ENCODE measurements at places on chromosomes 6 and 20.

DNA sequence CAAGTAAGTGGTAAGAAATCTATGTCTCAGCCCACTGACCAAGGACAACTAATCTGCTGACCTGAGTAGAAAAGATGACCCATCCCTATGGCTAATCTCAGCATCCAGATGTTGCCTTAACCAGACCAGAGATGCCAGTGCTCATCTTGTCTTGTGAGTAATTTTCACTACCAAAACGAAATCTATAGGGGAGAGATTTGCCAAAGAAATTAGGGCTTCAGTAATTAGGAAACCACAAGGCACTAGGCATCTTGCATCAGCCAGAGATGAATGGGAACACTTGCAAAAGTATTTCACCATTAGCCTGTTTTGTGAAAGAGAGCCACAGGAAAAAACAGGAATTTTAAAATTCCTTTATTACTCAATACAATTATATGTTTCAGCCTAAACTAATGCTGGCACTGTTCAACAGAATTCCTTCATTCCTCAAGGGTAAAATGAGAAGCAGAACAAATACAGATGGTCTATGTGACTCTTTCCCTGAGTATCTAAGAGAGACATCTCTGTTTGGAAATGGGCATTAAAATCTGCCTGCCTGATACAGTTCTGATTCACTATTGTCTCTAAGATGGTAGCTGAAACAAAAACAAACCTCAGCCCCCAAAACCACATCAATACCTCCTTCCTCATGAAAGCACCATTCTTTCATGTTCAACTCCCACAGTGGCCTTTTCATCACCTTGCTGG, 87.8 kb downstream of the GMDS start:
- H3K27me3 ChIP-seq = no peaks in the 10 kb centered on the region
- no peak overlapping the region for H3K4me3 ChIP-seq
- no peak overlapping the region for H3K27ac ChIP-seq
- H3K4me1 ChIP-seq = peaks cover 11% of the 10 kb centered on the region

DNA sequence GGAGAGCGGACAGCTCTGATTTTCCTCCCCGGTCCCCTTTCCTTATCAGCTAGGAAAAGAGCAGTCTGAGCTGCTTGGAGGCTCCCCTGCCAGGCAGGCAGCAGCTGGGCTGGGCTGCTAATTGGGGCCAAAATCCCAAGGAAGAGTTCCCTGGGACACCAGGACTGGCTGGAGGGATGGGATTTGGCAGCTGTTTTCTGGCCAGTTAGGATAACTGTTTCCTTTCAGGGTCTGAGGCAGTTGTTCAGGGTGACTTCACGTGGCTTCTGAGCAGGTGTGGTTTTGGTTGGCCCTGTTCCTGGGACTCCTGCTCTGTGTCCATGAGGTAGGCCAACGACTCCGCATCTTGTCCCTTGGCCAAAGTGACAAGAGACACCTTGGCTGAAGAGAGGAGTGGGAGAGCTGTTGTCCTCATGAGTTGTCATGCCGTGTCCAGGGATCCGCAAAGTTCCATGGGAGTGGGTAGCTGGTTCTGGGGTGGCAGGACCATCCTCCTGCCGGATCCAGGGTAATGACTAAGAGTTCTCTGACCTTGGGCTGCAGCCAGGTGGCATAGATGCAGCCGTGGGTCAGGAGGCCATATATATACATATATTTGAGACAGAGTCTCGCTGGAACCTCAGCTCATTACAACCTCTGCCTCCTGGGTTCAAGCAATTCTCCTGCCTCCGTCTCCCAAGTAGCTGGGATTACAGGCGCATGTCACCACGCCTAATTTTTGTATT, 21.2 kb downstream of the MRPS18A start:
- no peak overlapping the region for H3K27ac ChIP-seq
- no peaks in the 10 kb centered on the region for H3K36me3 ChIP-seq
- no peaks in the 10 kb centered on the region for H3K27me3 ChIP-seq
- no peak overlapping the region for H3K4me3 ChIP-seq

DNA sequence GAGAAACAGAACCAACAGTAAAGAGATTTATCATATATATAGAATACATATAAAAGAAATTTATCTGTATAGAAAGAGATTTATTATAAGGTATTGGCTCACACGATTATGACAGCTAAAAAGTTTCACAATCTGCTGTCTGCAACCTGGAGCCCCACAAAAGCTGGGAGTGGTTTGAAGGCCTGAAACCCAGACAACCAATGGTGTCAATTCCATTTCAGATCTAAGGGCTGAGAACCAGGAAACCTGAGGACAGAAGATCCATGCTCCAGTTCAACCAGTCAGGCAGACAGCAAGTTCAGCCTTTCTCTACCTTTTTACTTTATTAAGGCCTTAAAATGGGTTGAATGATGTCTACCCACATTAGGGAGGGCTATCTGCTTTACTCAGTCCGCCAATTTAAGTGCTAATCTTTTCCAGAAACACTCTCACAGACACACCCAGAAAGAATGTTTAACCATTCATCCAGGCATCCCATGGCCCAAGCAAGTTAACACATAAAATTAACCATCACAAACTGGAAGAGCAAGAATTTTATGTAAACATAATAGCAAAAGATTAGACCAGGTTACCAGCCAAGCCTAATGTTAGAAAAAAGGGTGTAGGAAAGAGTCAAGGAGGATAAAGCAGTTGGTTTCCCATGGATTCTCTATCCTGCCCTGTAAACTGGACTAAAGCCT, 170.9 kb downstream of the FUT9 start:
- H3K4me3 ChIP-seq = no peak overlapping the region
- H3K4me1 ChIP-seq = no peaks in the 10 kb centered on the region
- no peak overlapping the region for H3K27ac ChIP-seq
- no peak for DNase-seq

DNA sequence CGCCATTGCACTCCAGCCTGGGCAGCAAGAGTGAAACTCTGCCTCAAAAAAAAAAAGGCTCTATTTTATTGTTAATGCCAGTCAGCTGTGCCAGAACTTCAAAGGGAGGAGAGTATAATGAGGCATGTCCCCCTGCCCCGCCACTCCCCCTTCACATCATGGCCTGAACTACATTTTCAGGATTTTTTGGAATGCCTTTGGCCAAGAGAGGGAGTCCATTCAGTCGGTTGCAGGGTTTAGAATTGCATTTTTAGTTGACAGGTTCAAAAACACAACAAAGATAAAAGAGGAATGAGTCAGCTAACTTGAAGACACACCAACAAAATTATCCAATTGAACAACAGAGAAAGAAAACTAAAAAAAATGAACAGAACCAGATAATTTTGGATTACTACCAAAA, 59.1 kb downstream of the CEP43 start:
- H3K4me3 ChIP-seq = no peak overlapping the region
- no peaks in the 10 kb centered on the region for H3K4me1 ChIP-seq
- H3K36me3 ChIP-seq = no peaks in the 10 kb centered on the region
- no peaks in the 10 kb centered on the region for H3K27me3 ChIP-seq
- DNase-seq = no peak

DNA sequence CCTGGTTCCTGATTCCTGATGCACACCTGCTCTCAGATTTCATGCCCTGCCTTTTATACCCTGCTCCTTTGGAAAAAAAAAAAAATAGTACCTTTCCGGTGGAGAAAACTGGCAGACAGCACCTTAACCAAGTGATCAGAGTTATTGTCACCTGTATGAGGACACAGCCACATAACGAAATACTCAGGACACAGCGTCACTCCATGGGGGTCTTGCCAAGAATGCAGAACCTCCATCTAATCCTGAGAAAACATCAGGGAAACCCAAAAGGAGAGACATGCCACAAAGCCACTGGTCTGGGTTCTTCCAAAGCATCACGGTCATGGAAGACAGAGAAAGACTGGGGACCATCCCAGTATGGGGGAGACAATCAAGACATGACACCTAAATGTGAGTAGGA, 29.1 kb downstream of the BFSP1 start:
- no peak overlapping the region for H3K27ac ChIP-seq
- no peaks in the 10 kb centered on the region for H3K27me3 ChIP-seq
- DNase-seq = no peak
- no peak overlapping the region for H3K4me3 ChIP-seq
- peaks cover 14% of the 10 kb centered on the region for H3K4me1 ChIP-seq

DNA sequence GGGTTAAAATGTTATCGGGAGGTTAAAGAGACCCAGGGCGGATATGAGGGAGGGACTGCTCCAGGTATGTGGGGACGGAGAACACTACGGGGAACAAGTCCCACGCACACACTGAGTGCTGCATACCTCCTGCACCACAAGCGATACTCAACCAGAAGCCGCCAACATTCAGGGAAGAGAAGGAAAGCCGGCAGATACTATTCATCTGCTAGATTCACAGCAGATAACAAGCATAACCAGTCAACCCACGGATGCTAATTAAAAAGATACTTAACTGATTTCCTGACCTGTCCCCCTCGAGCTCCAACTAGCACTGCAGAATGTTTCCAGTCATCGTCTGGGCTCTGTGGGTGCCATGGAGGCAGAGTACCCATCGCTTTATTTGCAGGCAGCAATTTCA, 45.1 kb upstream of the RPS6KA2 start:
- no peaks in the 10 kb centered on the region for H3K36me3 ChIP-seq
- no peaks in the 10 kb centered on the region for H3K27me3 ChIP-seq
- H3K4me3 ChIP-seq = no peak overlapping the region

DNA sequence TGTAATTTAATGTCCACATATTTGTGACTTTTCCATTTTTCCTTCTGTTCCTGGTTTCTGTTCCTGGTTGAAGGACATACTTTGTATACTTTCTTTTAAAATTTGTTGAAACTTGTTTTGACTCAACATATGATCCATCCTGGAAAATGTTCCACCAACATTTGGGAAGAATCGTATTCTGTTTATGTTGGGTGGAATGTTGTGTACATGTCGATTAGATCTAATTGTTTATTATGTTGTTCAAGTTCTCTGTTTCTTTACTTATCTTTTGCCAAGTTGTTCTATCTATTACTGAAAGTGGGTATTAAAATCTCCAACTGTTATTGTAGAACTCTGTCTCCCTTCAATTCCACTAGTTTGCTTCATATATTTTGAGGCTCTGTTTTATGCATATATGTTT, 27.7 kb upstream of the DUSP22 start:
- no peaks in the 10 kb centered on the region for H3K4me1 ChIP-seq
- H3K4me3 ChIP-seq = no peak overlapping the region
- H3K27me3 ChIP-seq = no peaks in the 10 kb centered on the region
- no peak overlapping the region for H3K27ac ChIP-seq
- DNase-seq = no peak

DNA sequence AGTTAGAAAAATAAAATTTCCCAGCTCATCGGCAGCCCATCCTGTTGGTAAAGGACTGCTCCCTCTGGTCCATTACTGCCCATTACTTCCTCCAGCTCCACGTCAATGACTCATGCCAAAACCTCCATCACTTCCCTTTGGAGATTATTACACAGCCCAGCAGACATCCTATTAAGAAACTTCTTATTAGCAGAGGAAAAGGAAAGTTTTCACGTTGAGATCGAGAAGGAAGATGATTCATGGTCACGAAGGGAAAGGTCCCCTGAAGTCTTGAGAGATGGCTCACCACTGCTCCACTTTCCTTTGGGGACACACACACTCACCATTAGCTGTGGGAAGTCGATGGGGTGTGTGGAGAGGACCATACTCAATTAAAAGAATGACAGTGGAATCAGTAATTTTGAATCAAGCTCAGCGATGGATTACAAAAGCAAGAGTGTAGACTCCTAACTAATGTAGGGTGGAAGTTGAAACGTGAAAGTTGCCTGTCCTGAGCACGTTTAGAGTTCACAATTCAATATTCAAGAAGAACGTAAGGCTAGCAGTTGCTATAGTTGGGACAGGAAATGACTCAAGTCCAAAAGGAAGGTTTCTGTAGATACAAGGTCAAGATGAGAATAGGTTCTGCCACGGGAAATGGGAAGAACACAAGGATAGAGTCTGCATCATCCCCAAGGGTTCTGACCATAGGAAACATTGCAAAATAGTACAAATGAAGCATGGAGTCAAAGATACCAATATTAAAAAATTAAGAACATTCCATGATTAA, 21.6 kb downstream of the SASH1 start:
- no peaks in the 10 kb centered on the region for H3K27me3 ChIP-seq
- H3K27ac ChIP-seq = peak overlapping the region; percentile 33
- peaks cover 36% of the 10 kb centered on the region for H3K4me1 ChIP-seq
- no peak for DNase-seq
- no peak overlapping the region for H3K4me3 ChIP-seq

- no peak overlapping the region for H3K4me3 ChIP-seq
- no peaks in the 10 kb centered on the region for H3K27me3 ChIP-seq
- no peak for DNase-seq
- H3K4me1 ChIP-seq = no peaks in the 10 kb centered on the region
- no peak overlapping the region for H3K27ac ChIP-seq
- H3K36me3 ChIP-seq = no peaks in the 10 kb centered on the region
Observed at GRCh38 chr6:5679691-5680090, 327.0 kb downstream of the NRN1 start.

- H3K36me3 ChIP-seq = no peaks in the 10 kb centered on the region
- no peak overlapping the region for H3K4me3 ChIP-seq
- H3K27ac ChIP-seq = no peak overlapping the region
- H3K27me3 ChIP-seq = no peaks in the 10 kb centered on the region
- no peak for DNase-seq
- no peaks in the 10 kb centered on the region for H3K4me1 ChIP-seq
Observed at GRCh38 chr6:150764334-150765066, 101.0 kb upstream of the MTHFD1L start.

- no peaks in the 10 kb centered on the region for H3K36me3 ChIP-seq
- H3K4me1 ChIP-seq = peaks cover 47% of the 10 kb centered on the region
- no peak overlapping the region for H3K27ac ChIP-seq
Observed at GRCh38 chr6:63649847-63650265, 14.3 kb downstream of the PHF3 start.

DNA sequence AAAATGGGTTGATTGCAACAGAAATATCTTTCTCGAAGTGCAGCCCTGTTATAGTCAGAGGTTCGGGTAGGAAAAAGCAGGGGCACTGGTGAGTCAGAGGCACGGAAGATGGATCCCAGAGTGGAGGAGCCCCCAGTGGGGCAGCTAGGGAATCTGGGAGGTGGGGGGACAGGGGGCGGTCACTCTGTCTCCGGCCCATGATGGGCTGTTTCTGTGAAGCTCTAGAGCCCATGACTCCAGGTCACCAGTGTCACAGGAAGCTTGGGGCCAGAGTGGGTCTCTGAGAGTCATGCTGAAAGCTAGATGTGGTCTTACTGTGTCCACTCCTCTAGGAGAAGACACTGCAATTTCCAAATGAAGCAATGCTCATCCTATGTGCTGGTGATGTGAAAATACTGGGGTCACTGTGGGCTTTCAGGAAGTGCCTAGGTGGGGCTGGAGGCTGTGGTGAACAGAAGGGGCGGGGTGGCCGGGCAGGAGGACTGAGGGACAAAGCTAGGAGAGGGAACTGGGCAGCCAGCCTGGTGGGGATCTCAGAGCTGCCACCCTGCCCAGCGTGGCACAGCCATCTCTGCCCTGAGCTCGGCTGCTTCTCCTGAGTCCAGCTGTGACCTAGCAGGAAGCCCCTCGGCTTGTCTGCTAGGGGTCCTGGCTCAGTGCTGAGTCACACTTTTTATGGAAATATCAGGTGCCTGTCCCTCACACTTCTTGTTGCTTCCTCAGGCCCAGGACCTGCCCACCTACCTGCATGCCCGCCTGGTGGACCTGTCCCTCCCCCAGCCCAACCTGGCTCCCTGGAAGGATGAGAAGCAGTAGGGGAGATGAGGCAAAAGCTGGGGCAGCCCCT, 54.2 kb downstream of the IRF4 start:
- no peak overlapping the region for H3K27ac ChIP-seq
- H3K27me3 ChIP-seq = no peaks in the 10 kb centered on the region
- no peaks in the 10 kb centered on the region for H3K36me3 ChIP-seq

- no peaks in the 10 kb centered on the region for H3K27me3 ChIP-seq
- H3K4me3 ChIP-seq = no peak overlapping the region
- DNase-seq = no peak
- H3K4me1 ChIP-seq = no peaks in the 10 kb centered on the region
- no peak overlapping the region for H3K27ac ChIP-seq
Observed at GRCh38 chr6:119201480-119201879, 123.0 kb upstream of the FAM184A start.

- H3K27ac ChIP-seq = peak overlapping the region; percentile 62
- peaks cover 33% of the 10 kb centered on the region for H3K4me1 ChIP-seq
- H3K36me3 ChIP-seq = no peaks in the 10 kb centered on the region
- H3K4me3 ChIP-seq = no peak overlapping the region
Observed at GRCh38 chr20:53750827-53751619, 157.4 kb upstream of the ZNF217 start.
